ENCODE measurements at places on chromosomes 2 and 18.

DNA sequence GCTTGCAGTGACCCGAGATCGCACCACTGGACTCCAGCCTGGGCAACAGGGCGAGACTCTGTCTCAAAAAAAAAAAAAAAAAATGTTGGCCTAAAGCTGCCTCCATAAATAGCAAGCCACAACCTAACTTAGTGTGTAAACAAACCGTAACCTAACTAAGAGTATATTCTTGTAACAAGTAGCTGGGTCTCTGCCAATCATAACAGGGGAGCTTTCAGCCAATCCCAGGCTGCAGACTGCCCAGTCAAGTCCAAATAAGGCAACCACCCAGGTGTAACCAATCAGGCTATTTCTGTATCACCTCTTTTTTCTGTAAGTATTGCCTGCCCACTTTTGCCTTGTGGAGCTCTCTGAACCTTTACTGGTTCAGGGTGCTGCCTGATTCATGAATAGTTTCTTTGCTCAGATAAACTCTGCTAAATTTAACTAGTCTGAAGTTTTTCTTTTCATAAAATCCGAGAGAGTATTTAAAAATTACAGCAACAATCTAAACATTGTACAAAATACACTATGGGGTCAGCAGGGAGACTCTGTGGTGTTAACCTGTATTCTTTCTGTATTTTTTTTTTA, 4.5 kb downstream of the PSTPIP2 start:
- DNase-seq: no peak

- no peak for DNase-seq
Observed at GRCh38 chr18:55539240-55539639, 48.8 kb downstream of the TCF4 start.

- no peak for DNase-seq
Observed at GRCh38 chr18:38790303-38790702, 1224.7 kb upstream of the CELF4 start.

- DNase-seq: no peak
Observed at GRCh38 chr2:96933305-96934181, 52.8 kb downstream of the FAM178B start.

GRCh38 chr2:48114256-48114655, 208.0 kb upstream of the FBXO11 start:
- DNase-seq: peak; percentile 98

DNA sequence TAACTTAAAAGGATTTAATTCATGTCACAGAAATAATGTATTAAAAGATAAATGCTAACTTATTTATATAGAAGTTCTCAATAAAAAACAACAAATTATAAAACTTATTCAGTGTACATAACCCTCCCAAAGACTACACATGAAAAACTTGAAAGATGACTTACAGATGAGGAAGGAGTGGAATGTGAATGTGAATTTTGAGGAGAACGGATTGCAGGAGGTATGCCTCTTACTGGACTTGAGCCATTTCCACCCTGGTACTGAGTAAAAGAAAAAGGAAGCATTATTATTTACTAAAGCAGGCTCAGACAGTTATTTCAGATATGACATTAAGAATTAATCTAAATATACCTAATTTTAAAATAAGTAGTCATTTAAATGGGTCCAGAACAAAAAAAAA, 104.4 kb downstream of the TLK1 start:
- DNase-seq: no peak

- DNase-seq: no peak
Observed at GRCh38 chr2:98804265-98804650, 73.3 kb upstream of the MGAT4A start.

DNA sequence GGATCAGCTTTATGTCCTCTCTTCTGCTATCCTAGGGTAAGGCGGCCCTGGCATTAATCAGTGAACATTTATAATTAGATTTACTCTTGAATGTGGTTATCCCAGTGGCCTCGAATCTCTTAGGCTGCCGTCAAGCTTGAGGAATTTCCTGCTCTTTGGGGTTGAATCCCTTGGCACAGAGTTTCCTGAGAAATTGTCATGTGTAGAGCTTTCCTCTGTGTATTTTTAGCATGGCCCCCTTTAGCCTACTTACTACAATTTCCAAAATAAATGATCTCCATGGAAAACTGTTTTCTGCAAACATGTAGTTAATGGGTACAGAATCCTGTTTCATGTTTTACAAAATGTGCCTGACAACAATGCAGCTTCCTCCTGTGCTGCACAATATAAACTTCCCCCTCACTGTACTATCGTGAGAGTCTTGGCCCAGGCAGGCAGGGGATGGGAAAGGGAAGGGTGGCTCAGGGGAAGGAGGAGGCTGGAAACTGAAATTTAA, 18.1 kb downstream of the NCAPH start:
- DNase-seq: peak; percentile 32

- no peak for DNase-seq
Observed at GRCh38 chr2:203728321-203728720, 21.9 kb downstream of the CD28 start.
